Esophagus mucosa (tissue), 1 donor: ENCODE measurements at places on chromosomes 3 and 15. TPM values are rescaled to one million over a fixed set of nuclear protein-coding genes. Genes with fewer than 3 reads are reported as not detected.

The TLNRD1 gene
- total RNA-seq = 17.7 TPM

- ATAC-seq = peak; percentile 88
These were observed 13.5 kb downstream of the SLCO3A1 start for GRCh38 chr15:91866971-91867372.

DNA sequence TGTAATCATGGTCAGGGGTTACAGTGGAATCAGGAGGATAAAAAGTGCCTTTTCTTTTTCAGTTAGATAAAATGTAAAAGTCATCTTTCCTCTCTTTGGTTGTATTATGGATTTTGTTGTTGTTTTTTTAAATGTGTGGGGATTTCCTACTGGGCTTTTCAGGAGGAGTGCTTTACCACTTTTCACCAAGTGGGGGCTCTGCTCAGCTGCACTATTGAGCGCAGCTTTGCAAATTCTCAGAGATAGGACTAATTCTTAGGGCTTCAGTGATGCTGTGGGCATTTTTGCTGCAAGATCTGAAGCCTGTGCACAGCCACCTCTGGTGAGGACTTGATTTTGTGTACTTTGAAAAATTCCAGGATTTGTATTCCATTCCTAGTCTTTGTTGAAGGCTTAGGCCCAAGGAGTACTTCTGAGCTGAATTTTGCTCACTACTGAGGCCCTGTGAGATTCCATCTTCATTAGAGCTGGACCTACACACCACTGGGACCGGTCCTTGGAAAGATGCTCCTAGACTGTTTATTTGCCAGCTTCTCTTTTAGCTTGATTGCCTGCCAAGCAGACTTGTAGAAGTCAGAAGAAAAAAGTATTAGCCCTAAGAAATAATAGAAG is 7.5 kb downstream of the GNB5 start:
- no peak for ATAC-seq

DNA sequence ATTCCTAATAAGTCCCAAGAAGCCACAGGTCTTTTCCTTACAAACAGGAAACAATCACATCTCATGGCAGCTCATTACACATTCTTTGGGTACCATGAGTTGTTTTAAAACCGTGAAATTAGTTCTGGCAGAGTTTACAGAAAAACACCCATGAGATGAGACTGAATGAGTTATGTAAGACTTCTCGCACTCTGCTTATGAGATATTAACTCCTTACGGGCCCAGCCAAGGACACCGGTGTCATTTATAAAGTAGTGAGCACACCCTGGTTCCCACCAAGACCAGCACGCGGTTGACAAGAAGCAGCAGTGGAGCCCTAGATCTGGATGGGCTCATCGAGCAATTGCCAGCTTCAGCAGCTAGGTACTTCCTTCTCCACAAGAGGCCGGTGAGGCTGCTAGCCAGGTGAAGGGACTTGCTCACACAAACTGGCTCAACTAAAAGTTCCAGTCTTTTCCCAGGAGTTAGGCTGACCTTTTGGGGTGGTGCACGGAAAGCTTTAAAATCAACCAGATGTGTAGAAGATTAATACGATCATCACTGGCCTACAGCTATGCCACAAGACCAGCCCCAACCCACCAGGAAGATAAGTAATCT is 318.6 kb upstream of the ICE2 start:
- no peak for ATAC-seq

- peak; percentile 86 for ATAC-seq
These were observed 224.1 kb upstream of the TPRG1 start for GRCh38 chr3:188947401-188948280.

- ATAC-seq = peak; percentile 98
These were observed 24.4 kb upstream of the OCA2 start for GRCh38 chr15:28123408-28124023.

DNA sequence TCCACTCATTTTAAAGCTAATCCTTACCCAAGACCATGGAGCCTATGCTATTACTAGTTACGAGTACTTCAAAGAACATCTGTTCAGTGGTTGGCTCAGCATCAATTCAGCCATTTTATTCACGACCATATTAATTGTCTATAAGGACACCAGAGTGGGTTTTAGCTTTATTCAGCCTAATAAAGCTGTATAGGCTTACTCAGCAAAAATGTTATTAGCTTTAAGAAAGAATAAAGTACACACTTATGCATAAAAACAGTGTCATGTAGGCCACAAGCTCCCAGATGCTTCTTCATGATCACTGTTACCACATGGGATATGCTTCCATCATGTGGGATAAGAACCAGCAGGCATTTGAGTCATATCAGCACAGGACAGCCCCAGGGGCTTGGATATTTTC is 87.4 kb upstream of the GPR149 start:
- no peak for ATAC-seq

DNA sequence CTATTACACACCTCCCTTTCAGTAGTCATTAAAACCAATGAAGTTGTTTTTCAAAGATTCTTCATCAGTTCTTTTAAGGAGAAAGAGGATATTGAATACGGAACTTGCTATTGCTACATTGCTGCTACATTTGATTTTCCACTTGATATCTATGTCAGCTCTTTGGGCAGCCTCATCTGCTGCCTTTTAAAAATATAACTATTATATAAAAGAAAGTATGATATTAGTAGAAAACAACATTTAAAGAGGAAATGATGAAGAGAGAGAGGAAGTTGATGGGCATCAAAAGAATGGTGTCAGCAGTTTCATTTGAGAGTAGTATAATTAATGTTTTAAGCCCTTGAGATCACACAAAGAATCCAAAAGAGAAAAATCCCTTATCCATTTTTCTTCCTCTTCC is 171.4 kb downstream of the NFKBIZ start:
- ATAC-seq = no peak

- ATAC-seq = no peak
These were observed 177.4 kb downstream of the MINAR1 start for GRCh38 chr15:79609506-79609905.

DNA sequence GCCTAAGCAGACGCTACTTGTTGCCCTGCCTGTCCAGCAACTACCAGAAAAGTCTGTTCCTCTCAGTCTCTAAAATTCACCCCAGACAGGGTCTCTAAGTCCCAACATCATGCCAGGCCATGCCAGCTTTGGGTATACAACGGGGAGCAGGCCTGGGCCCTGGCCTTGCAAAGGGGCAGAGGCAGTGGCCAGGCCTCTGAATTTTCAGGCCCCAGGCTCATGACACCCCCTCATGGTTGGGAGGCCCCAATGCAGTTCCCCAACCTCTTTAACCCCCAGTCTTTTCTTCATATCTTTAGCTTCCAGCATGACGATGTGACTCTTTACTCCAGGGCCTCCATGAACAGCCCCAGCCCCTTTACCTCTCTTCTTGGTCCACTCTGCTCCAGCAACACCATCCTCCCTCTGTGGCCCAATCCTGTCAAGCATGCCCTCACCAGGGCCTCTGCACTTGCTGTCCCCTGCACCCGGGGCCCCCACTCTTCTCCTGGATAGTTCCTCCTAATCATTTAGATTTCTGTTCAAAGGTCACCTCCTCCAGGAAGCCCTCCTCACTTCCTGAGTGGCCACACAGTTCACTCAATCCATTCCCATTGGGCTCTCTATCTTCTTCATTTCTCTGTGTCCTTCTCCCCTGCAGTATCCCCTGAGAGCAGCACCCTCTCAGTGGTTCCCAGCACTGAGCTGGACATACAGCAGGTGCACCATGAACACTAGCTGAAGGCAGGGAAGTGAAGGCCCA is 4.8 kb downstream of the IQSEC1 start:
- ATAC-seq = no peak

GRCh38 chr3:4841776-4842440 is 137.3 kb upstream of the BHLHE40 start:
- ATAC-seq = peak; percentile 47

- ATAC-seq = no peak
These were observed 147.3 kb upstream of the CDIN1 start for GRCh38 chr15:36432161-36432560.

DNA sequence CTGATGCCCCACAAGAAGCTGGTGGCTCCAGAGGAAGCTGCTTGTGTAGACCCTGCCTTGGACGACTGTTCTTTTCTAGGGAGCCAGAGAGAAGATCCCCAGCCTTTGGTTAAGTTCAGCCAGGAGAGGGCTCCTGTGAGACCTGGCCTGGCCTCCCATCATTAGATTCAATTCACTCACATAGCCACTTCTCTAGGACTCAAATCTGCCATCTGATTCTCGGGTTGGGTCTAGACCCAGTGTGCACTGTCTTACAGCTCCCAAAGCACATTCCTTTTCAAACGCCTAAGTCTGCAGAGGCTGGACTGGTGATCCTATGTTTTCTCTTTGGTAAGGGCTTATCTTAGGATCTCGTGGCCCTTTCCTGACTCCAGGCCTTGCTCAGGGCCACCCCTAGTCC is 81.7 kb upstream of the NPHP3 start:
- no peak for ATAC-seq
